Mammary epithelial cell (primary cell): ENCODE measurements at places on chromosomes 5 and 9. TPM values are rescaled to one million over a fixed set of nuclear protein-coding genes. Genes with fewer than 3 reads are reported as not detected.
A peak's percentile ranks its signal among the peaks of the same experiment; 100 is the strongest.

PRXL2C gene
- 10.0 and 13.0 TPM in 2 replicates for total RNA-seq

UHRF2 gene
- 50.0 and 72.0 TPM in 2 replicates for total RNA-seq

PCDHB13 gene
- 1.0 TPM for total RNA-seq

MARCOL gene
- total RNA-seq: not detected

HACD4 gene
- total RNA-seq: 0.67 TPM

GFRA3 gene
- total RNA-seq: not detected

SPINK13 gene
- not detected in 2 replicates for total RNA-seq

GRCh38 chr5:169299191-169299662 is 1.7 kb downstream of the SLIT3 start:
- DNase-seq: peak; percentile 10

GRCh38 chr5:73152411-73153388 is 20.3 kb upstream of the TMEM174 start:
- no peak for DNase-seq

- no peak for DNase-seq
Measured at GRCh38 chr5:53350991-53351770, 129.2 kb upstream of the FST start.

GRCh38 chr5:130642461-130642860 is 522.6 kb downstream of the HINT1 start:
- peak; percentile 20 for DNase-seq

- DNase-seq: peak; percentile 83
Measured at GRCh38 chr5:93273176-93273575, 307.8 kb downstream of the NR2F1-AS1 start.

- peak; percentile 38 for DNase-seq
Measured at GRCh38 chr5:169424279-169424655, 123.3 kb upstream of the SLIT3 start.

DNA sequence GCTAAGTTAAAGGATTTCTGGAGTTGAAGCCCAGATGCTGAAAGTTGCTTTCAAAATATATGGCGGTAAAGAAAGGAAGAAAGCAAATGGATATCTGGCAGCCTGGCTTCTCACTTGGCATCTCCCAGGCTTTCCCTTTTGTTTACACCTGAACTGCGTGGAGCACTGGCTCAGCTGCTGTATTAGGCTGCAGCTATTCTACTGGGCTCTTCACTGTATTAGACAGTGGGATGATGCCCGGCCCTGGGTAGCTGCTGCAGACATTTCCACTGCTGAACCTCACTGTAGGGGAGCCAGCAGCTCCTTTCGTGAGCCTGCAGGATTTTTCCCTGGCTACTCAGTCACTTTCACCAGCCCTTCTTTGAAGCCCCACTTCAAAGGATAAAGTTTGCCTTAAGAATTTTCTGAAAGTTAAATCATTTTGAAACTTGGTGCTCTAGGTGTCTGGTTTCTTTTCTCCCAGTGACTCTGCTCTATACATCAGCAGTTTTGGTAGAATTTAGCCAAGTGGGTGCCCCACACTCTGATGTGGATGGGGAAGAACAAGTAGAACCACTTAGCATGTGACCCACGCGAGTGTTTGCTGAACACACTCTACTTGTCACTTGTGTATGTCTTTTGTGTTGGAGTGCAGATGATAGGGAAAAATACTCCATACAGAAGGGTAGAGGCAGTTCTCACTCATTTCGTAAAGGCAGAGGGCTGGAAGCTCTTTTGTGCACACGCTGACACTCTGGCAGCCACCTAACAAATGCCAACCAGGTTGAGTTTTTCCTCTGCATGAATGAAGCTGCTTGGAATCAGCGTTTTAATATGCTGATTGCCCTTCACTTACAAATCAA is 49.9 kb downstream of the C9orf152 start:
- no peak for DNase-seq

DNA sequence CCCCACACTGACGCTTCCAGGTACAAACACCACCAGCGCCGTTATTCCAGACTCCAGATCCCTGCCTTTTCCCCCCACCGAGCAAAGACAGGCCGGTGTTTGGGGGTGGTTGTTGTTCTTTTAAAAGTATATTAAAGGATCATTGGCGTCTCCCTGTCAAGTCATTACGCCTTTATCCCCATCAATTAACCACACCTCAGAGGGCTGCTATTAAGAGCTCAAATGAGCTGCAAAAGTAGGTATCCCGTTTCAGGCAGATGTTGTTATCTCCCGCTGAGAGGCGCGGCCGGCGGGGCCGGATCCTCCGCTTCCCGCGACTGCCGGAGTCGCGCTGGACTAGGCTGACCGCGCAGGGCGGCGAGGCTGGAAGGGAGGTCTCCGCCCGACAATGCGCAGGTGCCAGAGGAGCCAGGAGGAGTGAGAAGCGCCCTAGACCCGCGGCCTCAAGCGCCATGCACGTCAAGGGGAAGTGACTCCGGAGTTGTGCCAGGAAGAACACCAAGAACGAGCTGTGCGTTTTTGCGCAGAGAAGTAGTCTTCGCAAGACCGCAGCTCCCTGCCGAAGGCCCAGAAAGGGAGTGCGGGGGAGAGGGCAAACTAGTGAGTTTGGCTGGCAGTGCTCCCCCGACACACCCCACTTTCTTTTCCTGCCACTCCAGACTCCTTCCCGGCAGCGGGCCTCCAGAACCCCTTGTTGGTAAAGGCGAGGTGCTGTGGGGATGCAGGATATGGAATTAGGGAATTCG is 8.2 kb downstream of the NR2F1-AS1 start:
- peak; percentile 29 for DNase-seq

- no peak for DNase-seq
Measured at GRCh38 chr5:103902893-103903292, 340.3 kb upstream of the NUDT12 start.

DNA sequence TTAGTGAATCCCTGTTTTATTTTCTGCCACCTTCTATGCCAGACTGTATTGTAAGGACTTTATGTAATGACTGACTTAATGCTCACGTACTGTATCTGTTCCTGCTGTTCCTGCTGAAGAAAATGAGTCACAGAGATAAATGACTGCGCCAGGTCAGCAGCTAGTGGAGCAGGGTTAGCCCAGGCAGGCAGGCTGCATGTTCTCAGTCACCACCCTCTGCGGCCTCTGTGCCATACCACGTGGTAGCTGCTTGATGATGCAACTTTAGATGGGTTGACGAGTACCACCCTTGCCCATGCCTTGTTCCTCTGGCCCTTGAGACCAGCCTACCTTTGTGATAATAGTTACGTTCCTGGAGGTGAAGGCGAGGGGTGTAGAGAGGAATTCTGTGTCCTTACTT is 161.9 kb downstream of the TRIO start:
- DNase-seq: peak; percentile 80

DNA sequence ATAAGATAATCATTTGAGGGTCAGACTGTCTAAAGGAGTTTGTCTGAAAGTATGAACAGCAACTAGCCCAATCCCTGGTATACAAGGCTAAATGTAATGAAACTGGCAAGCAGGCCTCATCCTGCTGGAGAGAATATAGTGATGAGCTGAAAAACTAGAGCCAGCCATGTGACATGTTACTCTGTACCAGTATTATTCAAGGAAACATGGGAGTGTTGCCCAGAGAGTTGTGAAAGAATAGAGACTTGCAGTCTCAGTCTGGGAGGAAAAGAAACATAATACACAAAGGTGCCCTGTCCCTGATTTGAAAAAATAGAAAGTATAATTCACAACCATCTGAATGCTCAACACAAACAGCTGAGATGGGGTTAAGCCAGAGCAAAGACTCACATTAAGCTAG is 37.9 kb upstream of the HTR1A start:
- DNase-seq: no peak

DNA sequence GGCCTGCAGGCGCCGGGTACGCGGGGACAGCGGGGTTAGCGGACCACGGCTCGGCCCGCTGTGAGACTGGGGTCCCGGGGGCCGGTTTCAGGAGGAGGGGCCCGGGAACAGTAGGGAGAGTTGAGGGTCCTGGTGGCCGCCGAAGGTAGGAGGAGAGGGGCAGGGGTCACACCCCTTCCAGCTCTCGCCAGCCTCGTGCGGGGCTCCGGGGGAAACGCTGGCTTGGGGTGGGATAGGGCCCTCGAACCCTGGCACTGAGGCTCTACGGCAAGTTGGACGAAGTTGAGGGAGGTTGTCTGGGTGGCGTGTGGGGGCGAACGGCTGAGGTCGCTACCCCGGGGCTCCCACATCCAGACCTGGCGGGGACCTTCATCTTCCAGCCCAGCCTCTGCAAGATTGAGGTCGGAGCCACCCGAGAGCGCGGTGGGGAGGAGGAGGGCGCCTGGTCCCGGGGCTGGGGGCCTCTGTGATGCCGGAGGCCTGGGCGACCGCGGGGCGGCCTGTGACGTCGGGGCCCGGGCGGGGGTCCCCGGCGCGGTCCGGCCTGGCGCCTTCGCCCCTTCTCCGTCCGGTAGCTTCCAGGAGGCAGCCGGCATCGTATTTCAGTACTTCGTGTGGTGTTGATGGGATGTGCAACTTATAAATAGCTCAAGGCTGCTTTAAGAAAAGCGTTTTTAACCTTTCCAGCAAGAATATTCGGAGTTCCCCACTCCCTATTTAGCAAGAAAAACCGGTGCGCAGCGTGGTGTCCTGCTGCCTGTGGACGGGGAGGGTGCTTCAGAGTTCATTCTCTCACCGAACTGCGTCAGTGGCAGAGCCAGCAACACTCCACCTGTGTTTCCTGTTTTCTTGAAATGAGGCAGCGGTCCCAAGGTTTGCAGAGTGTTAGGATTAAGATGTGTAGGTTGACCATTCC is 902 bp downstream of the HABP4 start:
- peak; percentile 41 for DNase-seq

DNA sequence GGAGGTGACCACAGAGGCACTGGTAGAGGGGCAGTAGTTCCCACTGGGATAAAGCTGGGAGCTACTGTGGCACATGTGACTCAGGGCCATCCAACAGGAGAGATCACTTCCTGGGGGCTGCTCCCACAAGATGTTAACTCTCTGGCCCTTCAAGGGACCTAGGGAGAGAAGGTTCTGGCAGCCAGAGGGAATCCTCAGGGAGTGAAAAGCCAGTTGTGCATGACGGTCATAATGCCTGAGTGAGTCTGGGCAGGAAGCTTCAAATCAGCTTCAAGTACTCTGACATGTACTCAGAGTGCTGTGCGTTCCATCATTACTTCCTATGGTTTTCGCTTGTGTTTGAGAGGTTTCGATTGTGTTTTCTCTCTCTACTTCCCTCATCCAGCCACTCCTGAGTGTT is 388.5 kb downstream of the GABRG2 start:
- DNase-seq: no peak

GRCh38 chr9:15140051-15140450 is 167.0 kb downstream of the TTC39B start:
- DNase-seq: no peak

- no peak for DNase-seq
Measured at GRCh38 chr5:112532654-112533360, 113.7 kb upstream of the EPB41L4A start.

GRCh38 chr9:21078702-21079101 is 960 bp upstream of the IFNB1 start:
- no peak for DNase-seq

DNA sequence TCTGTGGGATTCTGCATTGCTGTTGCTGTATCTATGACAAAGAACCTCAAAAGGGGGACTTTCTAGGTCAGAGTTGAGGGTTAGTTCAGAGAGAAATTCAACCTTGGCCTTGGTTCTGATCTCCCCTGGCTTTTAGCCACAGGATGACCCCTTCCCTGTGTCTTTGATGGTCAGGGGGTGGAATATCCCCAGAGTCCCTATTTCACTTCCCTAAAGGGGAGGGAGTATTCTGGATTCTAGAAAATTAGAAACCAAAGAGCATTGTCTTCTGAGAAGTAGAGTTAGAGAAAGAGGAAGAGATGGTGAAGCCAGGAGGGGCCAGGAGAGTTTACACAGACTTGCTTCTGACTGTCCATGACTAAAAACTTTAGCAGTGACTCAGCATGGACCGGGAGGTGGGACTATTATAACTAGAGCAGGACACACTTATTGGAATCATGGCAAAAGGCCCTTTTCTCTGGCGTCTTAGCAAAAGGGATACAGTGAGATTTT is 56.2 kb upstream of the LPAR1 start:
- peak; percentile 43 for DNase-seq

GRCh38 chr5:83891261-83891660 is 170.6 kb upstream of the HAPLN1 start:
- no peak for DNase-seq
